ENCODE measurements at places on chromosomes 1 and 21.

- no peak for DNase-seq
Measured at GRCh38 chr21:46196733-46197132, 12.5 kb upstream of the SPATC1L start.

DNA sequence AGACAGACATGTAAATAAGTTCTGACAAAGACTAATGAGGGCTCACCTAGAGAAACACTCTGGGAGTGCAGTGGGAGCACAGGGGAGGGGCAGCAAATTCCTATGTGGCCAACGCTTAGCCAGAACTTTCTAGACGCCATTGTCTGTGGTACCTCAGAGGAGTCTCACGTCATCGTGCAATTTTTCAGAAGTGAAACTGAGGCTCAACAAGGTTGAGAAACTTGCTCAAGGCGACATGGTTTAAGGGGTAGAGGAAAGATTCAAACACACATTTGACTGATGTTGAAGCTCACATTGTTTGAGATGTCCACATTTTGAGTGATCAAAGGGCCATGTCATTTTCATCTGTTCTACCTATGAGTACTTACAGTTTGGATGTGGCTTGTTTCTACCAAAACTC is 152.6 kb upstream of the LMO4 start:
- no peak for DNase-seq

DNA sequence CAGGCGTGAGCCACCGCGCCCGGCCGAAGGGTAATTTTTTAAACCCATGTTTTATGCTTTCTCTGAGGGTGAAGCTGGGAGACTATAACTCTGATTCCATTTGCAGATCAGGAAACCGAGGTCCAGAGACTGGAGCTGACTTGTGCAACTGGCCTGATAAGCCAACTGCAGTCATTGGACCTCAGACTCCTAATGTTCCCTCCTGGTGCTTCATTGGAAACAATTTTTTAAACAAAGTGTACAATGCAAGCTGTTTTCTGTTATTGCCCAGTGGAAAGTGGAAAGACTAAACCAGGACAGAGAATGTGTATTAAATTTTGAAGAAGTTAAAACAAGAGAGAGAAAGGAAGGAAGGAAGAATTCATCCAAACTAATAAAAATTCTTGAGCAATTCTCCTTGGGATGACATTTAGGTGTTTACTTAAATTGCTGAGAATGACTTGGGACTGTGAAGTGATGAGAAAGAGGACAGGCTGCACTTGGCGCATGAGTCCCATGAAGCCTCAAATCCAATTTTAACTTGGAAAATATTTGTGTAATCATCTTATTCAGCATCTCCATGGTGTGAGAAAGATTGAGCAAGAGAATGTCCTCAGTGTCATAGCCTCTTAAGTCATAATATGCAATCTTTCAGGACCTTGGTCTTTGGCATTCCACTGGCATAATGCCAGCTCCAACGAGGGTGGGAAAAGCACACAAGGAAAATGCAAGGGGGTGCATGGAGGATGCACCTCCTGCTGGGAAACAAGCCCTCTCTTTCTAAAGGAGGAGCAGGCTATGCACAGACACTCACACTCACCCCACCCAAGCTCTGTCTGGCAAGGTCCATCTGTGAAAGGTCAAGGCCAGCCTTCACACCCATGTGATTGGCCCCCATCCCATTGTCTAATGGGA is 342.0 kb downstream of the SIPA1L2 start:
- DNase-seq = no peak

GRCh38 chr1:55154616-55155015 is 60.5 kb downstream of the USP24 start:
- DNase-seq = no peak

GRCh38 chr1:48571303-48571987 is 99.4 kb upstream of the SPATA6 start:
- no peak for DNase-seq

DNA sequence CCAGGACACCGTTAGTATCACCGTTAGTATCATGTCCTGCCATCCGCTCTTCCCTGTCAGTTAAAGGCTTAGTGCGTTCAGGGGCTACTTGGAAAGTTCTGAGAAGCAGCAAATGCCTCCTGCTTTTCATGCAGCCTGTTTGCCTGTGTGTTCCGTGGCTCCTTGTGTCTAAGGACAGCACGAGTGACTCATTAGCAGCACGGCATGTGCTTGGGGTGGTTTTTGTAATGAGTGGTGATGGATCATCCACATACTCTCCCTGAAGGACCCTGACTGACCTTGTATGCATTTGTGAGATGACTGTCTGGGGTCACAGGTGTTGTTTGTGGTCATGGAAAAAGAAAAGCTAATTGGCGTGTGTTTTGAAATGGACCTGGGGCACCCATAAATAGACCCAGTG is 221.9 kb downstream of the PBX1 start:
- no peak for DNase-seq

- DNase-seq = no peak
Measured at GRCh38 chr21:45259206-45259840, 28.4 kb downstream of the POFUT2 start.

- DNase-seq = no peak
Measured at GRCh38 chr21:25735646-25736597, 1.1 kb downstream of the GABPA start.

DNA sequence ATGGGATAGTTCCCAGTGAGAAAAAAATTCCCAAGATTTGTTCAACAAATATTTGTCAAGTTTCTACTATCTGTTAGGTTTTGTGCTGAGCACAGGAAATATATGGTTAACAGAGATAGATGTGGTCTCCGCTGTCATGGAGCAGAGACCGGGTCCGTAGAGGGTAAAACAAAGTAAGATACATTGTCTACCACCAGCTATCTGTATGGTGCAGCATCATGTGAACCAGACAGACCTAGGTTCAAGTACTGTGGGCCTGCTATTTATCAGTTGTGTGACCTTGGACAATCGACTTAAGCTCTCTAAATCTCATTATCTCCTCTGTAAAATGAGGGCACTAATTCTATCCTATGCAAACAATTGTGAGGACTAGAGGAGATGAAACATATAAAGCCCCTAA is 109.8 kb downstream of the DUSP10 start:
- no peak for DNase-seq

DNA sequence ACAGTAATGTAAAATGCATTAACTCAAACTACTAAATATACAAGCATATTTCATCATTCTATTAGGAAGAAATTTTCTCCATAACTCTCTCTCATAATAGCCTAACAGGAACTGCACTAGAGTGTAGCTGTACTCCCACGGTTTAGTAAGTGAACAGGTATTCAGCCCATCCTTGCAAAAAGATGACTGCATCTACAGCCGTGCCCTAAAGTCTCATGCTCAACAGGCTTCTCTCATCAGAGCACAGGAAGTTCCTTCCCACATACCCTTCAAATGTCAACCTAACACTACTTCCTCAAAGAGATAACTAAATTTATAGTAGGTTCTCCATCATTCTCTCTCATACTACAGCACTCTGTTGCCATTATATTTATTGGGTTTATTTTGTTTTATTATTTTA is 251.6 kb downstream of the AKT3 start:
- no peak for DNase-seq

DNA sequence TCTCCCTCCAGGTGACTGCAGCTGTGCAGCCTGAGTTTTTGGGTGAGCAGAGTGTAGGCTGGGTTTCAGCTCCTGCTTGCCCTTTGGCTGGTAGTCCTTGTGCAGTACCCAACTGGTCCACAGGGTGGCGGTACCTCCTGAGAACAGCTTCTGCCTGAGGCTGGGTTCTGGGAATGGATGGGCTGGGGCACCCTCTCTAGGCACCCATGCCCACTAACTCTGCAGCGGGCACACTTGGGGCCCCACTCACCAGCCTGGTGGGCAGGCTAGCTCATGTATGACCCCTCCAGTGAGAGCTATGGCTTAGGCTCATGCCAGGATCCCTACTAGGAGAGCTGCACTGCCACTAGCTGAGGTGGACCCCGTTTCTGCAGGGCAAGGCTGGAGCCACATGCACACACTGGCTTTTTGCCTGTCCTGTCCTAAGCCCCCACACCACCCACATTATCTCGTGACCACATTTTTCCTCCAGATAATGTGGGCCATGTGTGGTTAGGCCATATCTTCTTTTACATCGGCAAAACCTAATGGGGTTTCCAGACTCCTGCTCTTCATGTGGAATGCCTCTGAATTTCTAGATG is 15.5 kb upstream of the GSTM4 start:
- DNase-seq = no peak

DNA sequence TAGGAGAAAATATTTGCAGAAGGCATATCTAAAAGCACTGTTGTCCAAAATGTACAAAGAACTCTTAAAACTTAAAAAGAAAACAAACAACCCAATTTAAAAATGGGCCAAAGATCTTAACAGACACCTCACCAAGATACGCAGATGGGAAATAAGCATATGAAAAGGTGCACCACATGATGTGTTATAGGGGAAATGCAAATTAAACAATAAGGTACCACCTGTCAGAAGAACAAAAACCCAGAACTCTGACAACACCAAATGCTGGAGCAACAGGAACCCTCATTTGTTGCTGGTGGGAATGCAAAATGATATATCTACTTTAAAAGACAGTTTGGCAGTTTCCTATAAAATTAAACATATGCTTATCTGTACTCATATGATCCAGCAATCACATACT is 18.1 kb downstream of the SLC2A5 start:
- DNase-seq = no peak

- DNase-seq = no peak
Measured at GRCh38 chr1:44805311-44806024, 1.7 kb downstream of the DYNLT4 start.

DNA sequence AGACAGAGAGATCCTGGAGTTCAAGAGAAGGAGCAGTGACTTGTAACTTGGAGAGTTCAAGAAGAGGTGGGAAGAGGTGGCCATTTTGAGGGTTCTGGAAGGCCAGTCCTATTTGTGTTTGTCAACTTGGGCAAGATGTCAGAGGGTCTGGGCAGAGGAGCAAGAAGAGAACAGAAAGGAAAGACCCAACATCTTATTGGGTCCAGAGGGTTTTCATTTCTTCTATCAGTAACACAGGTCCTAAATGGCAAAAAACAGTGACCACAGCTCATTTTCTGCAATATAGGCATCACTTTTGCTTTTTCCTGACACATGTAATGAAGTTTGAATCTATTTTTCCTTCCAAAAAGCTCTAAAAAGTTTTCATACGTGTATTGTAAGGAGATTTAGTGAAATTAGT is 38.3 kb upstream of the MAP10 start:
- DNase-seq = no peak

GRCh38 chr1:22502202-22502601 is 50.6 kb downstream of the ZBTB40 start:
- DNase-seq = no peak

DNA sequence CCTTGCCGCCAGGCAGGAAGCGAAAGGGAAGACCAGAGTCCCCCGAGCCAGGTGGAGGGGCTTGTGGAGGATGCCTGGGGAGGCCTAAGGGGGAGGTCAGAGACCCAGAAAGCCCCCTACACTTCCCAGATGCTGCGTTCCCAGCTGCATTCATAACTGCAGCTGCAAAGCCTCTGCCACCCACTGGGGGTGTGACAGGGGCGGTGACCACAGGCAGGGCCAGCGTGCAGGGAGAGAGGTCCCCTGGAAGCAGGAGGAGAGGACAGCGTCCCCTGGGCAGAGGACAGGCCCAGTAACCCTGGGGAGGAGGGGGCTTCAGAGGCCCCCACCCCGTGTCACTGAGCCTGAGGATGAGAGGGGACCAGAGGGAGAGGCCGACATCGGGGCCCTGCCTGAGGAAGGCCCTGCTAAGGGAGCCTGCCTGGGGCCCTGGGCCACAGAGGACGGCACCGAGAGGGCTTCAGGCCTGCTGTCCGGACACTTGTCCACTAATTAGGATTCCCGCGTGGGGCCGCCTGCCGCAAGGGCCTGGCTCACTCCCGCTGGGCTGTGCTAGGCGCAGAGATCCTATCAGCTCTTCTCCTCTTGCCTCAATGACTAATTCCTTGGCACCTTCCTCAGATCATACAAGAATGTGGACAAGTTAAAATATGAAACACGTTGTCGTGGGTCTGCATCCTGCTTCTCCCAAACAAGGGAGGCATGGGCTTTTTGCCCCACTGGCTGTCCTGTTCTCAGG is 49.1 kb upstream of the CCDC27 start:
- no peak for DNase-seq

- DNase-seq = no peak
Measured at GRCh38 chr1:210620867-210621488, 292.3 kb downstream of the HHAT start.

- no peak for DNase-seq
Measured at GRCh38 chr1:201299968-201300367, 16.7 kb downstream of the PKP1 start.

- DNase-seq = no peak
Measured at GRCh38 chr1:248926401-248927182, 20.6 kb downstream of the PGBD2 start.

GRCh38 chr1:223748405-223748772 is 36.0 kb downstream of the CAPN2 start:
- DNase-seq = no peak

- no peak for DNase-seq
Measured at GRCh38 chr1:90705956-90706355, 11.1 kb downstream of the BARHL2 start.

GRCh38 chr21:31128234-31128633 is 90.0 kb upstream of the KRTAP19-8 start:
- DNase-seq = no peak

DNA sequence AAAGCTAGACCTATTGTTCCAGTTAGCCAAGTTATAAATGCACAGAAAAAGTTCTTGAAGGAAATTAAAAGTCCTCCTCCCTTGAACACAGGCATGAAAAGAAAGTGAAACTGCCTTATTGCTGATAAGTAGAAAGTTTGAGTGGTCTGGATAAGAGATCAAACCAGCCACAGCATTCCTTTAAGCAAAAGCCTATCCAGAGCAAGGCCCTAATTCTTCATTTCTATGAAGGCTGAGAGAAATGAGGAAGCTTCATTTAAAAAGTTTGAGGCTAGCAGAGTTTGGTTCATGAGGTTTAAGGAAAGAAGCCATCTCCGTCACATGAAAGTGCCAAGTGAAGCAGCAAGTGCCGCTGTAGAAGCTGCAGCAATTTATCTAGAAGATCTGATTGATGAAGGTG is 2.7 kb upstream of the SSX2IP start:
- no peak for DNase-seq

DNA sequence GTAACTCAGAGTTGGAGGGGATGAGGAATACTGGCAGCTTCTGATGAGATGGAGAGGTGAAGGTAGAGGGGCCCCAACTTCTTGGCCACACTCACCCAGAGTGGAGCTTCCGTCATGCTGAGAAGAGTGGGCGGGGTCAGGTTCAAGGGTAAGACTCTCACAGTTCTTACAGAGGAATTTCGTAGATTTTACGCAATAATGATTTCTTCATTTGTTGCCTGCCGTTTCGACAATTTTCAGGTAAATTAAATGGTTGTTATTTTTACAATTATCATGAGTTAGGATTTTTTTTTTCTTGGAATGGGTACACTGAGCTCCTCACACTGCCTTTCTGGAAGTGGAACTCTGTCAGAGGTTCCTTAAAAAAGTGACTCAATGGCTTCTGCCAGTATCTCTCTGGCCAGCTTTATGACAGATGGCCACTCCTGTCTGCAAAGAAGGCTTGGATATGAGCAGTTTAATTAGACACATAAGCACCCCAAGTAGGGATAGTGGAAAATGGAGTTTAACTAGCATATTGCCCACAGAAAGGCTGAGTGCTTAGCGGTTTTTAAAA is 13.8 kb upstream of the NLRP3 start:
- no peak for DNase-seq

Measured in activated gamma-delta T cell (primary cell).